ENCODE measurements at places on chromosomes 1 and 21.

DNA sequence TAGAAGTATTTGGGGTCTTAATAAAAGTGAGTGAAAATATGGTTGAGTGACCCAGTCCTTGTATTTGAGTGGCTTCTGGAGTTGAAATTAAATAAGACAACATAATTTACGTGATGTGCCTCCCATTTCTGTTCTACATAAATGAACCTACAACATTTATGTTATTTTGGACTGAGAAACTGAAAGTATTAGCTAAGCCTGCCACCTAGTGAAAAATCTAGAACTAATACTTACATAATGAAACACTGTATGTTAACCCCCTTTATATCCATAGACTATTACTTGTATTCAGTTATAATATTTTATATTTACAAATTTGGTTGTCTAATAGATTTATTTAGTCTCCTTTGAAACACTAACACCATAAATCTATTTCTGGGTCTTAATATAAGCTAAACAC lies 298.9 kb downstream of the KCNT2 start:
- H3K4me3 ChIP-seq, result no peak overlapping the region
- no peaks in the 10 kb centered on the region for H3K27me3 ChIP-seq
- H3K4me1 ChIP-seq, result no peaks in the 10 kb centered on the region
- DNase-seq, result no peak
- H3K36me3 ChIP-seq, result peaks cover 11% of the 10 kb centered on the region
- H3K27ac ChIP-seq, result no peak overlapping the region

DNA sequence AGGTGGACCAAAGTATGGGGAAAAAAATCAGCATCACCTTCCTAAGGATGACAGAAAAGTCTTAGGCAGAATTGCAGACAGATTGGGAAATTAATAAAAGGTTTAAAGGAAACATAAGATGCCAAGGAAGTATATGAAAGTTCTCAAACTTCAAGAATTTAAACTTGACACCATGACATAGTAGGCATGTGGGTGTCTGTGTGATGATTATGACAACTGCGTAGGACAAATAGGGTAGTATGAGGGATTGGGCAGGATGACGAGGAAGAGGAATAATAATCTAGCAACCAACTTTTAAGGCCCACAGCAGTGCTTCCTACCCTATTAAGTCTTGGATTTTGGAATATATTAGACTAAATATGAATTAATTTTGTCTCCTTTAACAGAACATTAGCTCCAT lies 52.4 kb downstream of the HNRNPR start:
- no peaks in the 10 kb centered on the region for H3K4me1 ChIP-seq
- no peak overlapping the region for H3K4me3 ChIP-seq
- H3K27me3 ChIP-seq, result no peaks in the 10 kb centered on the region
- no peak for DNase-seq
- no peak overlapping the region for H3K27ac ChIP-seq

- H3K36me3 ChIP-seq, result no peaks in the 10 kb centered on the region
- H3K4me3 ChIP-seq, result no peak overlapping the region
- H3K27me3 ChIP-seq, result no peaks in the 10 kb centered on the region
- H3K27ac ChIP-seq, result no peak overlapping the region
- H3K4me1 ChIP-seq, result peaks cover 1% of the 10 kb centered on the region
- DNase-seq, result no peak
These were observed 359.0 kb upstream of the PTBP2 start for GRCh38 chr1:96362623-96363022.

DNA sequence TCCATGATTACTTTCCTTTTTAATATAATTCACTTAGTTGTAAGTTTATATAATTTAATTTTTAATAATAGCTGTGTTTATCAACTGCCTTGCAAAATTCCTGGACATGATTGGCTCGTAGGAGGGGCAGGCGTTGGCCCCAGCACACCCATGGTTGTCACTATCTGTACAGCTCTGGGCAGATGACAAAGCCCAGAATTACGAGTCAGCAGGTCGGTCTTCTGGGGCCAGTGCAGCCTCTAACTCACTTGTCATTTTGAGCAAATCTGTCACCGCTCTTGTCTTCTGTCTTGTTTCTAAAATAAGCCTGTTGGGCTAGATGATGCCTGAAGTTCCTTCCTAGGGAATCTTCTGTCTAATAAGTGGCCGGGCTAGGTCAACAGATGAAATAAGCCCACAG lies 21.4 kb upstream of the LRRC38 start:
- DNase-seq, result no peak
- H3K36me3 ChIP-seq, result no peaks in the 10 kb centered on the region
- H3K4me1 ChIP-seq, result no peaks in the 10 kb centered on the region
- no peak overlapping the region for H3K4me3 ChIP-seq
- H3K27me3 ChIP-seq, result peaks cover 5% of the 10 kb centered on the region

DNA sequence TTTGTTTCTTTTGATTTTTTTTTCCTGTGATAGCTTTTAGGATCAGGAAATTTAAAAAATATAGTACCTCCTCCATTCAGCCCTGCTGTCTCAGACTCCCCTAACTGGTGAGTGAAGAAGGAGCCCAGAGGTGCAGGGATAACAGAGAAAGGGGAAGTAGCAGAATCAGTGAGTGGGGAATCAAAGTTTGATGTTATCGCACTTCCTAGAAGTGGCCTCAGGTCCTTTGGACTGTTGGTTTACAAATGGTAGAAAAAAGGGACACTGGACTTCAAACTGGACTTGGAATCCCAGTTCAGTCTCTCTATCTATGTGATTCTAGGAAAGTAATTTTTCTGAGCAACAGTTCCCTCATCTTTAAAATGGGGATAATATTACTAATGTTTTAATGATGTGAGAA lies 99.5 kb downstream of the FGGY start:
- peaks cover 12% of the 10 kb centered on the region for H3K4me1 ChIP-seq
- H3K27ac ChIP-seq, result no peak overlapping the region
- H3K4me3 ChIP-seq, result no peak overlapping the region
- H3K27me3 ChIP-seq, result no peaks in the 10 kb centered on the region

DNA sequence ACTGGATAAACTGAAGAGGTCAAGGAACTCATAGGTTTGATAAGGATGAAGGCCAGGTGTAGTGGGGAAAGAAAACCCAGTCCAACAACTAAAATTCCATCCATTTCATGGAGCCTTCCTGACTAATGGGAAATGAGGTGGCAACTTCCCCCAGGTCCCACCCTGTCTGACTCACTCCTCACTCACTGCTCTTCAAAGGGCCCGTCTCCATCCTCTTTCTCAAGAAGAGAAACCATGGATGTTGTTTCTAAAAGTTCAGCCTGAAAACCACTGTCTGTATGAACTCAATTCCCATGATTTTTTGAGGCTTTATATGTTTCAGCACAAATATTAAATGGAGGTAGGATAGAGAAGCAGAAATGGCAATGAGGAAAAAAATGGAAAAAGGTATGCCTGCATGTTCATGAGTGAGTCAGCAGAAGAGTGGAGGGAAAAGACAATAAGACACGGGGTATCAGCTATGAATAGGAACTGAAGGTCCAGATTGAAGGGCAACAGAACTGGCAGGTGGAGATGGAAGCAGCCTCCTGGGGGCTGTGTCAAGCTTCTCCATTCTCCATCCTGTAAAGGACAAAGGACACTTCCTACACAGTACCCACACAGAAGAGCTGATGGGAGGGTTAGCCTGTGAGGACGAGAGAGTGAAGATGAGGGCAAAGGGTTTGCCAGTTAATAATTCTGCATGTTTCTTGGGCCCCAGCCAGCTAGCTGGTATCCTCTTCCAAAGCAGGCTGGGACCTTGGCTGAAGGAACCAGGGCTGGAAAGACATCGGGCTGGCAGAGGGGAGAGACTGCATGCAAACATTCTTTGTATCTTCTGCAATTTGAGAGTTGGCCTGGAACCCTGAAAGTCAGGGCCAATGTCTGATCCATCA lies 5.5 kb upstream of the ELOVL1 start:
- no peak overlapping the region for H3K4me3 ChIP-seq
- H3K27ac ChIP-seq, result no peak overlapping the region
- H3K27me3 ChIP-seq, result no peaks in the 10 kb centered on the region

DNA sequence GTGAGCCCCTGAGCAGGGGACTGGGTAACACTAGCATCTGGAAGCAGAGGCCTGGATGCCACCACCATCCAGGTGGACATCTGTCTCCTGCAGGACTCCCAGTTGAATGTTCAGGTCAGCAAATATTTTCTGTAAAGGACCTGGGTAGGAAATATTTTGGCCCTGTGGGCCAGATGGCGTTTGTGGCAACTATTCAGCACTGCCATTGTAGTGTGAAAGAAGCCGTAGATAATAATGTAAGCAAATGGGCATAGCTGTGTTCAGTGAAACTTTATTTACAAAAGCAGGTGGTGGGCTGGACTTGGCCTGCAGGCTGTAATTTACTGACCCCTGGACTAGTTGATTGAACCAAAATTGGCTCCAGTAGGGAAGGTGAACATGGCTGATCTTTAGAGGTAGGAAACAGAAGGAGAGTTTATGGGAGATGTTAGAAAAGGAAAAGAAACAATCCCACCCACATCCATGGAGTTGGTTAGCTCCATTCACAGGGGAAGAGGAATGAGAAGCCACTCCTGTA lies 20.0 kb upstream of the CD101 start:
- no peaks in the 10 kb centered on the region for H3K4me1 ChIP-seq
- H3K27ac ChIP-seq, result no peak overlapping the region
- no peaks in the 10 kb centered on the region for H3K27me3 ChIP-seq
- DNase-seq, result no peak
- peaks cover 2% of the 10 kb centered on the region for H3K36me3 ChIP-seq
- no peak overlapping the region for H3K4me3 ChIP-seq

- H3K4me3 ChIP-seq, result no peak overlapping the region
- no peaks in the 10 kb centered on the region for H3K4me1 ChIP-seq
- no peak for DNase-seq
- no peak overlapping the region for H3K27ac ChIP-seq
- no peaks in the 10 kb centered on the region for H3K27me3 ChIP-seq
These were observed 762.6 kb downstream of the MRPL39 start for GRCh38 chr21:24844671-24845070.

GRCh38 chr1:79043506-79043905 lies 37.0 kb upstream of the ADGRL4 start:
- no peaks in the 10 kb centered on the region for H3K36me3 ChIP-seq
- DNase-seq, result no peak
- H3K4me1 ChIP-seq, result no peaks in the 10 kb centered on the region

GRCh38 chr21:37737996-37738395 lies 178.3 kb downstream of the KCNJ6 start:
- DNase-seq, result no peak
- no peak overlapping the region for H3K4me3 ChIP-seq
- H3K27me3 ChIP-seq, result no peaks in the 10 kb centered on the region
- no peak overlapping the region for H3K27ac ChIP-seq
- no peaks in the 10 kb centered on the region for H3K36me3 ChIP-seq

DNA sequence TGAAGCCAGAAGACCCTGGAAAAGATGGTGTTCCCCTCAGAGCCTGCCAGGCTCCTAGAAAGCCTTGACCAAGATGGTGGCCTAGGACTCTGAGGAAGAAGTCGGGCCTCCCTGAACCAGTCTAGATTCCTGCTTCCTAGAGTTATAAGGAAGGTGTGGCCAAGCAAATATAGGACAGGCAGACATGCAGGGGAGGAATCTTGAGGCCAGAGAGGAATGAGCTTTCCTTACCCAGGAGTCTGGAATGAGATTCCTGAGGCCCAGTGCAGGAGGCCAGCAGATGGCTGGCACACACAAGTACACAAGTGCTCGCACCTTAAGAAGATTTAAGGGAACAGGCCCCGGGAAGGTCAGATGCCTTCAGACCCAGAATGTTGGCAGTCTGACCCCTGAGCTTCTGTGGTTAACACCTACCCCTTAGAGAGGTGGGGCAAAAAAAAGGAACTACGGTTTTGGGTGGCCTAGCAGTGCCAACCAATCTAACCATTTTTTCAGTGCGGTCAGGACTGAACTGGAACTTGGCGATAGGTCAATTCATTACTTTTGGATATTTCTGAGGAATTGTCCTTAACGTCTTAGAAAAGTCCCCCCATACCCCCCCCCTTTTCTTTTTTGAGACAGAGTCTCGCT lies 73.3 kb downstream of the MDM4 start:
- H3K27me3 ChIP-seq, result no peaks in the 10 kb centered on the region
- no peak overlapping the region for H3K4me3 ChIP-seq
- DNase-seq, result no peak
- no peaks in the 10 kb centered on the region for H3K36me3 ChIP-seq
- no peak overlapping the region for H3K27ac ChIP-seq
- peaks cover 2% of the 10 kb centered on the region for H3K4me1 ChIP-seq

DNA sequence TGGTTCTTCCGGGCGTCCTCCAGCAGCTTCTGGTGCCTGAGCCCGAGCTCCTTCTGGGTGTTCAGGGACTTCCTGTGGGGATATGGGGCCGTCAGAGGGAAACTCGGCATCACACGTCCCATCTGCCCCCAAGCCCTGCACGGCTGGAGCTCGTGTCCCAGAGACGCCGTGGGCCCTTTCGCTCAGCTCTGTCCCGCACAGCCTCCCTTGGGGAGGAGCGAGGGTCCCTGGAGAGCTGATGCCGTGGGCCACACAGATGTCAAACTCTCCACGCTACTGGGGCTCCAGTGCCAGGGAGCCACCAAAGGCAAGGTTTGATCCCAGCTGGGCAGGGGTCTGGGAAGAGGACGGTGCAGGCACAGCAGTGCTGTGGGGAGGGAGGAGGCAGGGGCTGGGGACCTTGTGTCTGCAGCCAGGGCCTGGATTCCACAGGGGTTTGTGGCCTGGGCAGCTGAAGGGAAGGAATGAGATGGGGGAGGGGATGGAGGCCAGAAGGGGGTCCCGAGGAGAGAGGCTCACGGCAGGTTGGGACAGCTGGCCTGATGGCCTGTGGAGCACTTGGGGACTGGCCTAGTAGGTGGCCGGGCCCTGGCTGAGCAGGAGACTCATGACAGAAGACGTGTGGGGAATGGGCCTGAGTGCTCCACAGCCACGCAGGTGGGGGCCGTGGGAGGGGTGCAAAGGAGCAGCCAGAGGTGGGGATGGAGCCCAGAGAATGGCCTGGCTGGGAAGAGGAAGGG lies 30.4 kb downstream of the CFAP74 start:
- H3K36me3 ChIP-seq, result no peaks in the 10 kb centered on the region
- no peak overlapping the region for H3K27ac ChIP-seq
- no peak for DNase-seq
- peaks cover 2% of the 10 kb centered on the region for H3K27me3 ChIP-seq
- H3K4me3 ChIP-seq, result no peak overlapping the region

DNA sequence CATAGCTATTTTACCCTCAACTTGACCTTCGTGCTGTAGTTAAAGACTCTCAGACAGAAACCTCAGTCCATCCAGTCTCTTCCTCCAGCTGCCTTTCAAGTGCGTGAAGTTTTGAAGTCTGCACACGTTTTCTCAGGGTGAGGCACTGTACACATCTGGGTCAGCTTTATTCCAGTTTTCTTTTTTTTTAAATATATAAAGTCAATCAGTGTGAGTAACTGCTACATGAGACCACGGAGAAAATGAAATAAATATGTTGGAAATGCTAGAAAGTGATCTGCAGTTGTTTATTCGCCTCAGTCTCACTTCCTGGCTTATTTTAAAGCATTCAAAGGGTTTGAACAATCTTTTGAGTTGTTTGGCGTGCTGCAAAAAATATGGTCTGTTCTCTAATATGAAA lies 135.7 kb downstream of the ROR1 start:
- no peaks in the 10 kb centered on the region for H3K36me3 ChIP-seq
- H3K4me1 ChIP-seq, result peaks cover 16% of the 10 kb centered on the region
- H3K4me3 ChIP-seq, result no peak overlapping the region

DNA sequence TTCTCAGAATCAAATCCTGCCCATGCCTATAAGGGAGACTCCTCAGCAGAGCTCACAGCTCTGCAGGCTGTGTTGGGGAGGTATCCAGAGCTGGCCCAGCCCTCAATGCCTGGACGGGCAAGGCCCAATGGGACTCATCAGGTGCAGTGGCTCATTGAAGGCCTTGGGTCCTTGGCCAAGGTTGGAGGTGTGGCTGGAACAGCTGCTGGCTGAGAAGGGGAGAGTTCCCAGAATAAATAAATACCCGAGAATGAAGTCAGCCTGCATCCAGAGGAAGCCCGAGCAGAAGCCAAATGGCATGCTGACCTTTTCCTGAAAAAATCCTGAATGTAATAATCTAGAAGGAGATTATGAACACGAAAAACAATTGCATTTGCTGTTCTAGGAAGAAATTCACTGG lies 25.2 kb upstream of the IKBKE start:
- H3K4me1 ChIP-seq, result no peaks in the 10 kb centered on the region
- H3K4me3 ChIP-seq, result no peak overlapping the region
- H3K27me3 ChIP-seq, result no peaks in the 10 kb centered on the region
- DNase-seq, result no peak
- peaks cover 32% of the 10 kb centered on the region for H3K36me3 ChIP-seq

Measured in neuronal stem cell (in vitro differentiated cells).